Activated CD4-positive, alpha-beta T cell treated with anti-CD3 and anti-CD28 coated beads, Interleukin-2, Interleukin-4, amounts not matched to agents 100 ng/mL and 50 ng/mL, durations not matched to agents 16 hours and 8 hours (primary cell): ENCODE measurements at places on chromosomes 11 and 22.

GRCh38 chr11:19419021-19419750, 178.4 kb upstream of the E2F8 start:
- DNase-seq, result no peak

DNA sequence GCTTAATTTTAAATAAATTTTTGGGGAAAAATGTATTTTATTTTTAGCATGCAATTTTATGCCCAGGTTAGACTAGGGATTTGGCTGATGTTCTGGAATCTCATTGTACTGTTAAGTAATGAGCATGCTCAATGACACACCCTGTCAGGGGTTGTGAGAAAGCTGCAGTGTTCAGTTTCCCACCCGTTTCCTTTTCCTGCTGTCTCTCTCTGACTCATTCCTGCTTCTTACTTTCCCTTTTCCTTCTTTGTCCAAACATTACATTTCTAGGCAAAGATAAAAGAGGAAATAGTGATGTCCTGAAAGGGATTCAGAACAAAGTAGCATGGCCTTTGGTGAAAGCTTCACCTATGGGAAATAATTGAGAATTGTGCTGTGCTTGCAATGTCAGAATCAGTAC, 22.7 kb downstream of the OOSP3 start:
- DNase-seq, result no peak

- DNase-seq, result no peak
These were observed 5.1 kb upstream of the MS4A10 start for GRCh38 chr11:60780065-60780464.

- no peak for DNase-seq
These were observed 10.5 kb downstream of the TSKU start for GRCh38 chr11:76793391-76794291.

DNA sequence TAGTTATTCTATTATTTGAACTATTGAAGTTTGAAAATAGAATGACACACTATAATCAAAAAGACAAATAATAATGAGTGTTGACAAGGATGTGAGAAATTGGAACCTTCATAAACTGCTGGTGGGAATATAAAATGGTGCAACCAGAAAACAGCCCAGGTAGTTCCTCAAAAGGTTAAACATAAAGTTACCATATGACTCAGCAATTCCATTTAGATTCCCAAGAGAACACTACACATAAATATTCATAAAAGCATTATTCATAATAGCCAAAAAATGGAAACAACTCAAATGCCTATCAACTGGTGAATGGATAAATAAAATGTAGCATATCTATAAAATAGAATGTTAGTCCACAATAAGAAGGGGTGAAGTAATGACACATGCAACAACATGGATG, 21.7 kb downstream of the CCDC73 start:
- no peak for DNase-seq

DNA sequence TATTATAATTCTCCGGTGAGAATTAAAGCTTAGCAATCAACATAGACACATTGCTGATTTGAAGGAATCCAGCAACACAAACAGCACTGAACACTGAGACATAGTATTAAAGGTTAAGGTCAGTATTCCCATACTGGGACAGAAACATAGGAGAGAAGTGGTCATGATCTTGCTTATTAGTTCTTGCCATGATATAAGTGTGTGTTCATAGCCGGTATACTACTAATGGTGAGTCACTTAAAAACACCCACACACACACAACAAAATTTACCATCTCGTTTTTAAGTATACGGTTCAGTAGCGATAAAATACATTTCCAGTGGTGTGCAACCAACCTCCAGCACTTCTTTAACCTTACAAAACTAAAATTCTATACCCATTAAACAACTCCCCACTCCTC, 96.3 kb downstream of the C11orf65 start:
- DNase-seq, result no peak

DNA sequence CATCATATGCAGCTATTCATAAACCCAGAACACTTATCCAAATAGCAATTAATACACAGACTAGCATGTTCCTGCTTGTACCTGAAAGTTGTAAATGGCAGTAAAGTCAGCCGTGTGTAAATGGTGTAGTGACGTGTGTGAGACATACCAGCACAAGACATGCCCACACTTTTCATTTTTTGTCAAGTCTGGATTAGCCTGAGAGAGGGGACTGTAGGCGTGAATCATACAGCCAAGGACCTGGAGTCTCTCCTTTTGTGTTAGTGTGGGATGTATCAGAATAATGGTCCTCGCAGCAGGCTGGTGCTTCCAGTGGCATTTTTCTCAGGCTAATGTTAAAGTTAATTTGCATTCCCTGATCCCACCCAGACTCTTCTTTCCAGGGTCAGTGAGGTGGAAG, 116.8 kb upstream of the BMAL1 start:
- DNase-seq, result no peak

DNA sequence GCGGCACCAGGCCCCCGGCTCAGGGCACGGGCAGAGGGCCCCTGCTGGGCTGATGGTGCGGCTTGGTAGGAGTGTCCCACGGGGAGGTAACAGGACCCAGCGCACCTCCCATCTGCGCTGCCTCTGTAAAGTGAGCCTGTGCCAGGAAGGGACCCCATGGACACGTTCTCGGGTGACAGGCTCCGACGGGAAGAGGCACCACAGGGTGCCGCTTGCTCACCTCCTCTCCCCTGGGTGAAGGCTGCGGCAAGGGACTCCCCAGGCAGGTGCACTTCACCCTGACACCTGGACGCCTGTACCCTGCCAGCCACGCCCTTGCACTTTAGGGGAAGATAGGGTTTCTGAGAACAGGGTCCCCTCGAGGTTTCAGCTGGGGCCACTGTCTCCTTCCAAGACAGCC, 48.1 kb downstream of the SHANK2 start:
- DNase-seq, result no peak

DNA sequence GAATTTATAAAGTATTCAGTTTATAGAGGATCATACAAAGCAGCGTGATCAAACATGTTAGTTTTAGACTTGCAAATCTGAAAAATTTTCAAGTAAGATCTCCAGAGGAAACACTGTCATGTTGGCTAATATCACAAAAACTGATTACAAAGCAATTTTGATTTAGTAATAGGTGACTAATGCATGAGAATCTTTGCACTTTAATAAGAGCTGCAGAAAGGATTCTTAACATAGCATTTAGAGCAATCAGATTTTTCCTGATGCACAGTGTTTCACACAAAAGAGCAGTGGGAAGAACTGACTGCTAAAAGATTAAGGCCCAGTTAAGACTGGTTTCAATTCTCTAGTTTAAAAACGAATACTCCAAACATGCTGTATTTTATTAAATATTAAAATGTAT, 321.2 kb downstream of the GUCY1A2 start:
- DNase-seq, result no peak

- no peak for DNase-seq
These were observed 132.4 kb downstream of the CTTN start for GRCh38 chr11:70530629-70531185.

DNA sequence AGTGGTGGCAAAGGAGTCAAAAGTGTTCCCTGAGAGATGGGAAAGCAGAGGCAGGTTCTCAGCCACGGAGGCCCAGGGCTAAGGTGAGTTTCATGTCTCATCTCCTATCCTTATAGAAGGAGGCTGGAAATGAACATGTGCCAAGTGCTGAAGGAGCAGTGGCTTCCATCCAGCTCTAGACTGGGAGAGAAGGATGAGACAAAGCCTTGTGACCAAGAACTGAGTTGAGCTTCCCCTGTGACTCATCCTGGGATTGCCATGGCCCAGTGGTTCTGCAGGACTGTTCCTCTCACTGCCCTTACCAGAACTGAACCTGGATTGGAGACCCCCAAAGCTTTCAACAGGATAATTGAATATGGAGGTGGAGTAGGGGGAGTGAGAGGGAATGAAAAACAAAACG, 16.7 kb upstream of the OR9Q1 start:
- DNase-seq, result no peak

DNA sequence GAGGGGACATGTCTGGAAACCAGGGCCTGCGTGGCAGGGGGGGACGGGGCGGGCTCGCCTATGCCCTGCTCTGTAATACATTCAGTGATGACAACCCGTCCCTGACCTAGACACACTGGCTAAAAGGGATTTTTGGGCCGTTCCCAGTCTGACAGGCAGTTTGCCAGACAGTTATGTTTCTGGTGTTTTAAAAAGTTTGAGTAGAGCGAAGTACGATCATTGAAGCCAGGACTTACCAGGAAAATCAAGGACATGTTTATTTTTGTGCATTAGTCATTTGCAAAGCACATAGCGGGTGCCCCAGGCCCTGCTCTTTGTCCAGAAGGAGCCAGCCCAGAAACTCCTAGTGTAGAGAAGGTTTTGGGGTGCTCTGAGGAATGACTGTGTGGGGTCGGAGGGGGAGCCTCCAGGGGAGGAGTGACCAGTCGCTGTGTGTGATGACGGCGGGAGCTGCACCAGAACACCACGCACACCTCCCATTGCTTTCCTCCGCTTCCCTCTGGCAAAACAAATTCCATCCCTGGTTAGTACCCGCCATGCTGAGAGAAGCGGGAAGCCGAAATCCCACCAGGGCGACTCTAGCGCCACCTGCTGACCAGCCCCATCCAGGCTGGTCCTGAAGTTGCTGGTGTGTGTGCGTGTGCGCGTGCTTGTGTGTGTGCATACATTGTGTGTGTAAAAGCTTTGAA, 50.8 kb downstream of the FBLN1 start:
- peak; percentile 49 for DNase-seq

DNA sequence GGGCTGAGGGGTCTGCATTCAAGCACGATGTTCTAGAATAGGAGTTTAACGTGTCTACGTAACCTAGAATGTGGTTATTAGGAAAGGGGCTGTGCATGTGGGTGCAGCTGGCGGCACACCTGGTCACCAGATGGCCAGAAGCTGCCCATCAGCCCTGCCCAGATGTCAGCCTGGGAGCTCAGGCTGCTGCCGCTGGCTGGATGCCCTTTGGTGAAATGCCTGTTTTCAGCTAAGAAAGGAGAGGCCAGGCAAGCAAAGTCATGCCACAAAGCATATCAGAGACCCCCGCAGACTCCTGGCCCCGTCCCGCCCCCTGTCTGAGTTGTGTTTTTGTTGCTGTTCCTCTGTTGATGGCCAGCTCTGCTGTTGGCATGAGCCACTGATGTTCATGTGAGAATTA, 11.3 kb upstream of the ADORA2A start:
- DNase-seq, result no peak

DNA sequence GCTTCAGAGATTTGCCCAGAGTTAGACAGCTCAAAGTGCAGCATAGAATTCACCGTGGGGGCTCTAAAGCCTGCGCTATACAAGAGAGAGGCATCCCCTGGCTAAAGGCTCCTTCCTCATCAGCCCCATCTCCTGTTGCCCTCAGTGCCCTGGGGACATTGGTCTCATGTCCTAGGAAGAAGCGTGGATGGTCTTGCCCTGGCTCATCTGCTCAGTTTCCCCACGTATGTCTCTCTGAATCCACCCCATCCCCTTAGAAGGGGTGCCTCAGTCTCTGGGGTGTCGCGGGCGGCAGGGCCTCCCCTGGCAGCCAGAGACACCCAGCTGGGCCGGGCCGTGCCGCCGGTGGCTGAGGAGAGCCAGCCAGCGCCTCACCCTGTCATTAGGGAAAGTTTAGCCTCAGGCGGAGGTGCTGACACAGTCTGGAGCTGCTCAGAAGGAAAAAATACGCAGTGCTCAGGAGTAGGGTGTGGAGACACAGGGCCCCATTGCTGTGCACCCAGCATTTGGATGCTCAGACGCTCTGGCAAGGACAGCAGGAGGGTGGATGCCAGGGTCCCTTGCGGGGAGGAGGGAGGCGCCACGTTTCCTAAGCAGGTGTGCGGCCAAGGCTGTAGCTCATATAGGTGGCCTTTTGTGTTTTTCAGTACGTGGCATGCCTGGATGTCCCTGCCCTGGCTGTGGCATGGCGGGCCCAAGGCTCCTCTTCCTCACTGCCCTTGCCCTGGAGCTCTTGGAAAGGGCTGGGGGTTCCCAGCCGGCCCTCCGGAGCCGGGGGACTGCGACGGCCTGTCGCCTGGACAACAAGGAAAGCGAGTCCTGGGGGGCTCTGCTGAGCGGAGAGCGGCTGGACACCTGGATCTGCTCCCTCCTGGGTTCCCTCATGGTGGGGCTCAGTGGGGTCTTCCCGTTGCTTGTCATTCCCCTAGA, 1.3 kb downstream of the SLC39A13 start:
- DNase-seq, result no peak

- DNase-seq, result no peak
These were observed 16.2 kb downstream of the LRRC32 start for GRCh38 chr11:76654298-76654851.

DNA sequence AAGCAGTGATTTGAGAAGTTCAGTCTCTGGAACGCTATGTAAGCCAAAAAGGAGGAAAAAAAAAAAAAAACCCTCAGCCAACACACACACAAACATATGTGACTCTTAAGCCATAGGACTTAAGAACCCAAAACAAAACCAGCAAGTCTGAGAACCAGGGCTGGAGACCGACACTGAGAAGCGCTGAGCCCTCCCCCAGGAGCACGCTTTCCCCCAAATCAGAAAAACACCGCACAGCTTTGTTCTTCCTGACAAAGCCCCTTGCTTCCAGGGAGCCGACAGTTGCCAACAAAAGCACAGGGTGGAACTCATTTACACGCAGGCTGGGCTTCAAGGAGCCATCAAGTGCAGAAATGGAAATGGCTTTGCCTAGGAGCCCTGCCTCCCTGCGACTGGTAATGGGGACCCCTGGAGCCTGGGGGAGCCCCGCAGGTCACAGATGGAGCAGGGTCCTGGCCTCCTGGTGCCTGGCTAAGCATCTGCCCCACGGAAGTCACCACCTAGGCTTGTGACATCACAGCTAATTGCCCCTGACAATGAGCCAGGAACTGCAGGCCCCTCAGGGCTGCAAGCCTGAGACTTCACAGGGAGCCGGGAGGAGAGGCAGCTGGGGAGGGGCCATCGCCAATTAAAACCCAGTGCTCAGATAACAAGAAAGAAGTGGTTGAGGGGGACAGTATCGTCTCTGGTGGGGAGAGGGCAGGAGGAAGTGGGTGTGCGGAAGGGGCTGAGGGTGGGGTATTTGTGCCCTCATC, 66.9 kb downstream of the NFAM1 start:
- DNase-seq, result no peak

- DNase-seq, result no peak
These were observed 6.8 kb upstream of the SERPINH1 start for GRCh38 chr11:75555079-75555811.

- DNase-seq, result no peak
These were observed 60.1 kb downstream of the FBLN1 start for GRCh38 chr22:45562537-45563361.

DNA sequence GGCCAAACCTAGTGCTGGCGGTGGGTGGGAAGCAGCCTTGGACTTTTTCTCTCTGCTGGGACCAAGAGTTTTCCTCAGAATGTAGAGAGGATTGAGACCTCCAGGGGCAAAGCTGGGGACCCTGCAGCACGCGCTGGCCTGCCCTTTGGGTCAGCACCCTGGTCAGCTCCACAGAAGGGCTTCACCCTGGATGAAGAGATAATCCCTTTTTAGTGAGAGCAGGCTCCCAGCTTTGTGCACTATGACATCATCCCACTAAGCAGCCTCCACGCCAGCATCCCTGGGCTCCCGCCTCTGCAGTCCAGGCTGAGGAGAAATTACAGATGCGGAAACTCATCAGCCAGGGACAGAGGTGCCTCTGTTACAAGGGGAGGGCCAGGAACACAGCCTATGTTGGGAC, 23.5 kb downstream of the DRICH1 start:
- no peak for DNase-seq

- DNase-seq, result no peak
These were observed 6.2 kb downstream of the PYGM start for GRCh38 chr11:64753380-64754123.
